ENCODE measurements at places on chromosomes 11 and 22.

- DNase-seq = no peak
Measured at GRCh38 chr22:49502126-49502826, 325.4 kb downstream of the BRD1 start.

GRCh38 chr11:106939157-106939556, 79.1 kb downstream of the GUCY1A2 start:
- no peak for DNase-seq

- DNase-seq = no peak
Measured at GRCh38 chr11:116122697-116123472, 618.7 kb upstream of the CADM1 start.

DNA sequence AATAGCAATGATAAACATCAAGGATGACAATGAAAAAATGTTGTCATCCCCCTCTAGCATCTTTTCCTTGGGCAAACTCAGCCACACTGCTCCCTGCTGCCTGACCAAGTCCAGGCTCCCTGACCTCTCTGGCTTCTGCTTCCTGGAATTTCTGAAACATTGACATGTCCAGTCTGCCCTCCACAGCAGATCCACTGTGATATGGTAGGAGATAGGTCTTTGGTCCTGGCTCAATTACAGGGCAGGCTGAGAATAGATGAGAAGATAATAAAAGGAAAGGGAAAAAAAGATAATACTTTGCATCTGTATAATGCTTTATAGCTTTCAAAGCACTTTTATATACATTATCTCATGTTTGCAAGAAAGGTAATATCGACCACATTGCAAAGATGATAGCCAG, 417.7 kb downstream of the BUD13 start:
- DNase-seq = no peak

DNA sequence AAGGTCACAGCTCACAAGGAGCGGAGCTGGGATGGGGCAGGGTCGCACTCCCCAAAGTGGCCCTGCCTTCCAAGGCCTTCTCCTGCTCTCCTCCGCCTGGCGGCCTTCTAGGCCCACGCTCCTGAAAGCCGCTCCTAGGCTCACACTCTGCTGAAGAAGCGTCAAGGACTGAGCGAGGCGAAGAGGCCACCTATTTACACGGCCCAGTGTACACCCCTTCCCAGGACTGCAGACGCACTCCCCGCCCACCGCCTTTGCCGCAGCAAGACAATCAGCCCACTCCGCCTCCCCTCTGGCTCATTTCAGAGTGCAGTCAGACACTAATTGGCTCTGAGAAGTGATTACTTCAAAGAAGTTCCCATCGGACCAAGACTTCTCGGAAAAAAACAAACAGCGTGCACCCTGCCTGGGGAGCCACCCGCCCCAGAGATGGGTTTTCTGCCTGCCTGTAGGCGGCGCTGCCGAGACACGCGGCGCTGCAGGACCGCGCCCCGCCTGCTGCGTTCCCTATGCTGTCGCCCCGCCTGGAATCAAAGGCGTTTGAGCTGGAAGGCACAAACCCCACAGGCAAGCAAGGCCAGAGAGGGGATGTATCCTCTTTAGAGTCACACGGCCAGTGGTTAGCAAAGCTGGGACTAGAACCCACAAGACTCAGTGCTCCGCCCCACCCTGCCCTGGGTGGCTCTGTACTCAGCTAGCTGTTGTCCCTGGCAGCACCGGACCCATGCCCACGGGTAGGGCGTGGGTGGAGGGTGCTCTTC, 414.8 kb downstream of the BUD13 start:
- no peak for DNase-seq

DNA sequence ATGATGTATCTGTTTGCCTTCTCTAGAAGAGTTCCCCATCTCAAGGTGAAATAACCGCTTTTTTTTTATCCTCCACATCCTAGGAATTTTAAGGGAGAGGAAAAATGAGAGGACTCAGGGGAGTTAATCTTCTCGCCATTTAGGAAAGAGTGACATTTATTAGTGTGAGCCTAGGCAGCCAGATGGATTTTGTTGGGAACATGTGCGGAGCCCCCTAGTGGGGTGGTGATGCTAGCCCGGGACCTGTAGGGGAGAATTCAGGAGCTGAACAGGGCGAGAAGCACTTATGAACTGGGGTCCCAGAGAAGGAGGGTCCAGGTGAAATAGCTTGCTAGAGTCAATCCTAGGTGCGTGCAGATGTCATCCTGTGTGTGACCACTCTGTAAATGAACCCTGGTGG, 10.7 kb downstream of the IL17RA start:
- DNase-seq = peak; percentile 16

DNA sequence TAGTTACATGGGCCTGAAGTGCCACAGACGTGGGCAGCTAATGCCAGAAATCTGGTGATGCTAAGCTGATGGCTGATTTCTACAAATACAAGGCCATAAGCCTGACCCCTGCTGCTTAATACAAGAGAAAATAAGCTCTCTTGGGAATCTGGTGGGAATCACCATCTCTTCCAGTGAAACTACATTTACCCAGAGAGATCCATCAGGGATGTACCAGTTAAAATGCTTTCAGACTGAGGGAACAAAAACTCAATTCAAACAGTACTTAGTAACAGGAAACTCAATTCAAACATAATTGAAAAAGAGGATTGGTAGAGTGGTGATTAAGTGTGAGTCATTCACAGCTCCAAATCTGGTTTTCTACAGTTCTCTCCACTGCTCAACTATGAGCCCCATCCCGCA, 1.7 kb upstream of the CAVIN3 start:
- no peak for DNase-seq

- no peak for DNase-seq
Measured at GRCh38 chr22:47605441-47605840, 843.0 kb downstream of the TBC1D22A start.

DNA sequence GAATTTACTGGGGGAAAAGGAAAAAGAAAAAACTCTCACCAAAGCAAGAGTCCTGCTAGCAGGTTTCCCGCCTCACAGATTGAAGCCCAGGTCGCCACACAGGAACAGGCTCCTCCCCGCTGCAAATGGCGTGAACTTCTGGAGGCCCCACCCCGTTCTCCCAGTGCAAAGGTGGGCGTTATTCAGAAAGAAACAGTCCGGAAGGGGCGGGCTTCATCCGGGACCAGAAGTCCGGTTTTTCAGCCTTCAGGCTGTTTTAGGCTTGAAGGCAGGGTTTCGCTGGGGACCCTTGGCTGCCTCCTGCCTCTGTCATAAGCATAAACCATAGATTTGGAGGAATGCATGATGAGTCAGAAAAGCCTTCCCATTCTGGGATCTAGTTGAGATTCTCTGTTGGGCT, 148.3 kb upstream of the POU2AF2 start:
- no peak for DNase-seq

DNA sequence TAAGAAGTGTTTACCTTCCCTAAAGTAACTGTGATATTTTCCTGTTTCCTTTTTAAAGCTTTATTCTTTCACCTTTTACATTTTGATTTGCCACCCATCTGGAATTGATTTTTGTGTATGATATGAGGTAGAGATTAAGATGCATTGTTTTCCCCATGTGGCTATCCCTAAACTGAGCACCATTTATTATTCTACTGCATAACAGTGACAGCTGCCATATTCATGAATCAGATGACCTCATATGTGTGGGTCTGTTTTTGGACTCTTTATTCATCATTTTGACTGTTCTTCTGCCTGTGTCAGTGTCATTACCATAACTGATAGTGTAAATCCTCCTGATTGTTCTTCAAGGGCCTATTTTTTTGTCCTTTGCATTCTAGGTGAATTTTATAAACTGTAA, 50.8 kb downstream of the HIPK3 start:
- DNase-seq = no peak
